ENCODE measurements at places on chromosomes 11 and 22. TPM values are rescaled to one million over a fixed set of nuclear protein-coding genes. Genes with fewer than 3 reads are reported as not detected.

ART1 gene
- not detected for polyA plus RNA-seq

STK33 gene
- polyA plus RNA-seq = 6.0 TPM

SYCE3 gene
- polyA plus RNA-seq = 43.1 TPM

PLEKHB1 gene
- 18.4 TPM for polyA plus RNA-seq

OR5P2 gene
- not detected for polyA plus RNA-seq

HNRNPUL2 gene
- polyA plus RNA-seq = 11.6 TPM

SOX10 gene
- 1.9 TPM for polyA plus RNA-seq

PANX3 gene
- not detected for polyA plus RNA-seq

ROBO3 gene
- 1.2 TPM for polyA plus RNA-seq

HBB gene
- polyA plus RNA-seq = 131 TPM

SPDYC gene
- not detected for polyA plus RNA-seq

LARGE1 gene
- 191 TPM for polyA plus RNA-seq

LRRC4C gene
- polyA plus RNA-seq = 23.1 TPM

GNG3 gene
- 1,510 TPM for polyA plus RNA-seq

CCDC116 gene
- polyA plus RNA-seq = not detected

F2 gene
- not detected for polyA plus RNA-seq

MPPED2 gene
- 13.2 TPM for polyA plus RNA-seq

APOL4 gene
- not detected for polyA plus RNA-seq

OR52I1 gene
- polyA plus RNA-seq = not detected

SYT13 gene
- polyA plus RNA-seq = 1.4 TPM

STX3 gene
- 4.2 TPM for polyA plus RNA-seq

TCIRG1 gene
- 0.82 TPM for polyA plus RNA-seq

ADAMTS8 gene
- 3.2 TPM for polyA plus RNA-seq

OR4S2 gene
- not detected for polyA plus RNA-seq

LRRC55 gene
- polyA plus RNA-seq = 0.07 TPM

MMP8 gene
- polyA plus RNA-seq = not detected

RAB36 gene
- 1.9 TPM for polyA plus RNA-seq

PIH1D2 gene
- polyA plus RNA-seq = 7.2 TPM

NOX4 gene
- polyA plus RNA-seq = not detected

RPS3 gene
- 539 TPM for polyA plus RNA-seq

QSER1 gene
- 2.2 TPM for polyA plus RNA-seq

POLR2F gene
- 303 TPM for polyA plus RNA-seq

FIBIN gene
- 1.5 TPM for polyA plus RNA-seq

ENTHD1 gene
- not detected for polyA plus RNA-seq

TOMT gene
- not detected for polyA plus RNA-seq

RPS25 gene
- 686 TPM for polyA plus RNA-seq

PDE3B gene
- 2.3 TPM for polyA plus RNA-seq

EMID1 gene
- not detected for polyA plus RNA-seq

Measured in Purkinje cell (primary cell).